ENCODE measurements at places on chromosomes 3 and 15. TPM values are rescaled to one million over a fixed set of nuclear protein-coding genes. Genes with fewer than 3 reads are reported as not detected.

DNA sequence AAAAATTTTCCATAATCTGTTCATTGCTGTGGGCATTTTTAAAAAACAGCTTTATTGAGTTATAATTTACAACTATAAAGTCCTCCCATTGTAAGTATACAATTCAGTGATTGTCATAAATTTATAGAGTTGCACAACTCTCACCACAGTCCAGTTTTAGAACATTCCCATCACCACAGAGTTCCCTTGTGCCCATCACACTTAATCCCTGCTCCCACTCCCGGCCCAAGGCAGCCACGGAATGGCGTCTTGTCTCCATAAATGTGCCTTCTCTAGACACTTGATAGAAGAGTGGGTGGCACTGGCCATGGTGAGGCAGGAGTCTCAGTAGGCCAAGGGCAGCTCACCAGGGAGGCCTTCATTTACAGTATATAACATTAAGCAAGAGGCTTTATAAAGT, 6.3 kb downstream of the TSEN2 start:
- no peak for DNase-seq

DNA sequence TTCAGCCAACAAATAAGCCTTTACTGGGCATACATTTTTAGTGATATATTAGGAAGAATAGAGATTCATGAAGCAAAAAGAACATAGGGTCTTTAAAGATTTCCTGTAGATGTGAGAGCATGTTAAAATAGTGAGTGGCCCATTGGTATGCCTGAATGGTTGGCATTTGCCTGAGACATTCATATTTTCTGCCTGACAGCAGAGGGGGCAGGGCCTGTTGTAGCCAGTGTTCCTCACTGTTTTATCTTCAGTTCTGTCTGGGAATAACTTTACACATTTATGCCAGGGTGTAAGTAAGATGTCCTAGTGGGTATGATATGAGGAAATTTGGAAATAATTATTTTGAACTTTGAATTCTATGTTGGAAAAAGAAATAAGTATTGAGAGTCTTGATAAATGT, 704.7 kb upstream of the ARPP21 start:
- no peak for DNase-seq

DNA sequence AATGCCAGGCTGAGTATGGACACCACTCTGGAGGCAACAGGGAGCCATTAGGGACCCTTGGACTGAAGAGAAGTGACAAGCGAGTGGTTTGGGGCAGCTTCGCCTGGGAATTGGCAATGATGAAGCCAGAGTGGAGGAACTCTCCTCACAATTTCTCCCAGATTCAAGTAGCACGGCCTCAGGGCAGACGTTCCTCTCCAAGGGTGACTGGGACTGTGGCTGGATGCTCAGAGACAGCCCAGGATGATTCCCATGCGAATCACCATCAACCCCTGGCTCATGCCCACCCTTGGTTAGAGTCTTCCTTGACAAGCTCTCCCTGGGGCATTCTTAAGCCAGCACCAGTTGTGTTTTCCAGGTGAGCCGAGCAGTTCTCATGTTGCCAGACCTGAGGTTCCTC, 16.3 kb upstream of the DOCK3 start:
- no peak for DNase-seq

DNA sequence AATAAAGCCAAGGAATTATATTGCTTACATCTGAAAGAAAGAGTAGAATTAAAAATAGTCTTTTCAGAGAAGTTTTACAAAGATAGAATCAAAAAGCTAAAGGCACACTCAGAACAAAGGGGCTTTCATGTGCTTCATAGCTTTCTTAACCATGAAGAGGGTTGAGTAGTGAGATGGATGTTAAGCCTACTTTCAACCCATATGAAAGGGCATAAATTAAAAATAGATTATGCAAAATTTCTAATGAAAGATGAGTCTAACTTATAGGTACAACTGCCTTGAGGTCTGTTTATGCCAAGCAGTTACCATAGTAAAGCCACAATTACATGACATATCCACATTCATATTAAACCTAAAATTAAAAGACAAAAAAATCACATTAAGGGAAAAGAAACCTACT, 223.3 kb upstream of the ARHGEF26 start:
- no peak for DNase-seq

DNA sequence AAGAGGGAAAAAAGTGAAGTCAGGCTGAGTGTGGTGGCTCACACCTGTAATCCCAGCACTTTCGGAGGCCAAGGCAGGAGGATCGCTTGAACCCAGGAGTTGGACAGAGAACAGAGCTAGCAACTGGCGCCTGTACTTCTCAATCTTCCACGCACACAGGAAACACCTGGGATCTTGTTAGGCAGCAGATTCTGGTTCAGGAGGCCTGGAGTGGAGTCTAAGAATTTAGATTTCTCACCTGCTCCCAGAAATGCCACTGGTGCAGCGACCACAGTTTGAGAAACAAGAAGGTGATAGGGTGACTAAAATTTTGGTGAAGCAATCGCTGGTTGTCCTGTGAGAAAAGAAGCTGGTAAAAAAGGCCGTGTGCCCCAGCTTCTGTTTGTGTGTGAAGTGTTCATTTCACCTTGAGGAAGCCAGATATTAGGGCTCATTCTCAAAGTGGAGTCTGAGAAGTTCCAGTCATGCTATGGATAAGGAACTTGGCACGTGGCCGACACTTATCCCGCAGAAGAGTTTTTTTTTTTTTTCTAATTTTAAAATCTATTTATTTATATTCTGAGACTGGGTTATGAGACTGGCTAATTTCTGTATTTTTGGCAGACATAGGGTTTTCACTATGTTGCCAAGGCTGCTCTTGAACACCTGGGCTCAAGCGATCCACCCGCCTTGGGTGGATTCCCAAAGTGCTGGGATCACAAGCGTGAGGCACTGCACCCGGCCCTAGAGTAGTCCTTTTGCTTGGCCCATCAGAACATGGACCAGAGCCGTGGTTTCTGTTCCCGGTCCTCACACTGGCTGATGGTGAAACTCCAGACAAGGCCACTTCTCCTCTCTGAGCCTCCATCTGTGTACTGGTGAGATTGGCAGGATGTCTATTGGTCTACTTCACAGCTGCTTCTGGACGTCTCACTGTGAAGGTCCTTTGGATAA, 324.6 kb upstream of the PROK2 start:
- peak; percentile 51 for DNase-seq

- peak; percentile 56 for DNase-seq
Observed at GRCh38 chr3:101574388-101575112, 570 bp downstream of the PCNP start.

DNA sequence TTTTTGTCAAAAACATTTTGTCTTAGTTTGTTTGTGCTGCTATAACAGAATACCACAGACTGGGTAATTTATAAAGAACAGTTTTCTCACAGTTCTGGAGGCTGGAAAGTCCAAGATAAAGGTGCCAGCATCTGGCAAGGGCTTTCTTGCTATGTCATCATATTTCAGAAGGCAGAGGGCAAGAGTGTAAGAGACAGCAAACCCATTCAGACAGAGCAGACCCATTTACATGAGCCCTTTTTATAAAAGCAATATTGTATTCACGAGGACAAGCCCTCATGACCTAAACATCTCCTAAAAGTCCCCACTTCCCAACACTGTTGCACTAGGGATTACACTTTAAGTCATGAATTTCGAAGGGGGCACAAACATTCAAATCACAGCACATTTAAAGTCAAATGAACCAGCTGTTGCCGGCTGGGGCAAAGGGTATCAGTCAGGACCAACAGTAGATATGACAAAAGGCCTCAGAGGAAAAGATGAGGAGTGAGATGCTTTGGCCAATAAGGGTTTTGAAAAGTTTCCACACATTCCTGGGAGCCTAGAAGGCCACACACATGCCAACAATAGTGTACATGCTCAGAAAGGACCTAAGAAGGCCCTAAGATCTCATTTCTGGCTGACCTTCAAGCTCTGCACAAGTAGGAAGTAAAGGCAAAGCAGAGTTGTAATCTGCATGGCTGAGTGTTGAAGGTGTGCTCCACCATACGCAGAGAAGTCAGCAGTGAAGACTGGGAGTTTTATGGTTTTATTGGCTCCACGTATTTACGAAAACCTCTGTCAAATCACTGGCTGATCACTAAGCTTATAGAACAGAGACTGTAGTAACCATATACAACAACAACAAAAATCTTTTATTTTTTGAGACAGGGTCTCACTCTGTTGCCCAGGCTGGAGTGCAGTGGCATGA, 37.9 kb downstream of the UQCC5 start:
- no peak for DNase-seq

- no peak for DNase-seq
Observed at GRCh38 chr3:135752851-135753250, 212.7 kb upstream of the PPP2R3A start.

DNA sequence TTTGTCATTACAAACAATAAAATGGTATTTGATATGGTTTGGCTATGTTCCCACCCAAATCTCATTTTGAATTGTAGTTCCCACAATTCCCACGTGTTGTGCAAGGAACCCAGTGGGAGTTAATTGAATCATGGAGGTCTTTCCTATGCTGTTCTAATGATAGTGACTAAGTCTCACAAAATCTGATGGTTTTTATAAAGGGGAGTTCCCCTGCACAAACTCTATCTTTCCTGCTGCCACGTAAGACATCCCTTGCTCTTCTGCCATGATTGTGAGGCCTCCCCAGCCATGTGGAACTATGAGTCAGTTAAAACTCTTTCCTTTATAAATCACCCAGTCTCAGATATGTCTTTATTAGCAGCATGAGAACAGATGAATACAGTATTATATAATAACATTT, 15.4 kb upstream of the AADAC start:
- no peak for DNase-seq

DNA sequence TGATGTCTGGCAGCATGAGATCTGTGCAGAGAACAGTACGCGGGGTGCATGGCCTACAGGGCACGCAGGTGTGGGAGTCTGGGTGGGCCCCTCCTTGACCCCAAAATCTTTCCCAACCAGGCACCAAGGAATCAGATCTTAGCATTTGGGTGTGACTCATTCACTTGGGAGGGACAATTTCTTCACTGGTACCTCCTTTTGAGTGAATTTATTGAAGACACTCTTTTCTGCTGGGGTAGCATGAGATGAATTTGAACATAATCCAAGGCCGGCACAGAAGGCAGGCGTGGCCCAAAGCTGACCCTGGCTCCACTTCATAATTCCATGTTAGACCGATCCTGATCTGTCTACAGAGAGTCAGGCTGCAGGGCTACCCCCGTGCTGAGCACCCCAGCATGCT, 30.6 kb upstream of the CDV3 start:
- no peak for DNase-seq

DNA sequence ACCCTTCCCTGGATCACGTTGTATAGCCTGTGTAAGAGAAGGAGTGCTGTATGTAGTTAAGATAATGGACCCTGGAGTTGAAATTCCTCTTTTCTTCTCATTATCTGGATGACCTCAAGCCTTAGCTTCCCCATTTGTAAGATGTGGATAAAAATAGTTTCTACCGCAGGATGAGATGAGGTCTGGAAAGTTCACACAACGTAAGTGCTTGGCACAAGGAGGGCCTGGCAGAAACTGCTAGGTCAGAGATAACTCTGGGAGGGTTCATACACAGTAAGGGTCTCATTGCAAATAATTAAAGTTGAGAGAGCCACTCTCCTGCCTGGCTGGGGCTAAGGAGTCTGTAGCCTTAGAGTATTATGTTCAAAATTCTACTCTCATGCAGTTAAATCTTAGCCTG, 214.4 kb downstream of the LRTM1 start:
- peak; percentile 43 for DNase-seq

GRCh38 chr3:108835101-108835500, 12.5 kb downstream of the TRAT1 start:
- DNase-seq = no peak

GRCh38 chr15:68114356-68114755, 60.2 kb downstream of the PIAS1 start:
- DNase-seq = peak; percentile 55

DNA sequence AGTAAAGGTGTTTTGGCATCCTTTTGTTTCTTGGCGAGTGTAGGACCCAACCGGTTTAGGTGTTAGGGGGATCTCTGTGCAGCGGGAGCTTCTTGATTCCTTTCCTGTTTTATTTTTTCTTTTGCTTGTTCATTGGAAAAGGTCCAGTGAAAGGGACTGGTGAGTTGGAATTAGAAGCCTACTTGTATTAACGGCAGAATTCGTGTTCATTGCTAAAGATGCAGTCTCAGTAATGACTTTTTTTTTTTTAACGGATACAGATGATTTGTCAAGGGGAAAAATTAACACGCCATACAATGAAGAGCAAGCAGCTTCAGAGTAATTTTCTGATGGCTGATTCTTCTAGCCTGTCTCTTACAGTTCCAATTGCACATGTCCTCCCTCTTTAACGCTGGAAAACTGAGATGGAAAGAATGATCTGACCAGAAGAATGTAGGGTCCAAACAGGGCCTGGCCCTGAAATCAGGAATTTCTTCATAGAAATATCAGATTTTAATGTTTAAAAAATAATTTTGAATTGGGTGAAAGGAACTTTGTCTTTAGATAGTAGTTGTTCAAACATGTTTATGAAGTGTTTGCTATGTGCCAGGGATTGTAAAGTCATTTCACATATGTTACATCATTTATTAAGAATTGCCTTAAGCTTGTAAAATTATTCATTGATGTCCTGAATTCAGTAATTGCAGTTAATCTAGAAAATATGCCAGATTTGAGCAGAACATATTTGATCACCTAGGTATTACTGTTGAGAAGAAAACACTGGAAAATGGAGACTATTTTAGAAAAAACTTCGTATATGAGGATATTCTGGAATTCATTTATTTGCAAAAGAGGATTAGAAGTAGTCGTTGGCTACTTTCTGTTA, 1.4 kb downstream of the MAPK6 start:
- DNase-seq = peak; percentile 69

DNA sequence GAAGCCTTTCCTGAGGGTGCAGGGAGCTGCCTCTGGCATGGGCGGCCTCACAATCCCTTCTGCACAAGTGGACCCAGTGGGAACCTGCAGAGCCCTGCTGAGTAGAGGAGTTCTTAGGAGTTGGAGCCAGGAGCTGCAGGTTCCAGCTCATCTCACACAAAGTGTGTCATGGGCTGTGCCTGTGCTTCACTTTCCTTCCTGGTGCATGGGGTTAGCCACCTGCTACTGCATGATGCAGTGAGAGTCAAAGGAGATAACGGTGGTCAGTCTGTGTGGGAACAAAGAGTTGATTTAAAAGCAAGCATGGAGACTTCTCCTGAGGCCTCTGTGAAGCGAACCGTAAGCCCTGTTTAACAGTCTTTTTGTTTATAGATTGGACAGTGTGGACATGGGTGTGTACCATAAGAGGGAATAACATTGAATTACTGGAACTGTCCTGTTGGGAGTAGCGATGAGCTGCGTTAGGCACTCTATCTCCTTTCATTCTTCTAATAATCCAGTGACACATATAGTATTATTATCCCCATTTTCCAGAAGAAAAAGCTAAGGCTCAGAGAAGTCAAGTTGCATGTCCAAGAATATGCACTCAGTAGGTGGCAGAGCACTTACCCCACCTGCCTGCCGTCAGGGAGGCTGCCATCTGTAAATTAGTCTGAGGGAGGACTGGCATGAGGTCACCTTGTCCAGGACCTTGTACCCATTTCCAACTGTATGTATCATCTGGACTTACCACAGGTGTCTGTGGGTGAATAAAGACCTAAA, 68.7 kb upstream of the PRR23C start:
- no peak for DNase-seq

The HEMK1 gene
- 17.8 TPM for total RNA-seq

The SAXO2 gene
- total RNA-seq = 2.4 TPM

The TGM5 gene
- total RNA-seq = 13.7 TPM

The SPESP1 gene
- total RNA-seq = 0.72 TPM

The REC114 gene
- total RNA-seq = not detected

The DGKG gene
- 13.5 TPM for total RNA-seq

The ESYT3 gene
- 4.1 TPM for total RNA-seq

The ADGRG7 gene
- 2.9 TPM for total RNA-seq

The EPHA3 gene
- total RNA-seq = 5.5 TPM

Data from umbilical cord (tissue), 2 donors.